AG08396 (cell line): ENCODE measurements at places on chromosomes 2 and 18.
A peak's percentile ranks its signal among the peaks of the same experiment; 100 is the strongest.

GRCh38 chr2:64832936-64833335, 156.3 kb upstream of the SLC1A4 start:
- DNase-seq: no peak

DNA sequence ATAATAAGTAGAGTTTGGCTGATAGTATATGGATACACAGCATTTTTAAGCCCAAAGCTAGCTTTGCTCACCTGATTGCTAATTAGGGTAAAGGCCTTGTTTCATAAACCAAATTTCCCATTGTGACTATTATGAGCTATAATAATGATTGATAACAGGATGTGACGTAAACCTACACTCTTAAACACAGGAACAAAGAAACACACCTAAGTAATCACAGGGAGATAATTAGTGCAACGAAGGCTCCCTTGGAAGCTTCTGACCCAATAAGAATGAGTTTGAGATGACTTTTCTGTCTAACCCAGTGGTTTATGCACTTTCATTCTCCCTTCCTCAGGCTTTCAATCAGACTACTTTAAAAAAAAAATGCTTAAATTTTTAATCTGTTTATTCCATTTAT, 683.2 kb downstream of the SATB2 start:
- no peak for DNase-seq

DNA sequence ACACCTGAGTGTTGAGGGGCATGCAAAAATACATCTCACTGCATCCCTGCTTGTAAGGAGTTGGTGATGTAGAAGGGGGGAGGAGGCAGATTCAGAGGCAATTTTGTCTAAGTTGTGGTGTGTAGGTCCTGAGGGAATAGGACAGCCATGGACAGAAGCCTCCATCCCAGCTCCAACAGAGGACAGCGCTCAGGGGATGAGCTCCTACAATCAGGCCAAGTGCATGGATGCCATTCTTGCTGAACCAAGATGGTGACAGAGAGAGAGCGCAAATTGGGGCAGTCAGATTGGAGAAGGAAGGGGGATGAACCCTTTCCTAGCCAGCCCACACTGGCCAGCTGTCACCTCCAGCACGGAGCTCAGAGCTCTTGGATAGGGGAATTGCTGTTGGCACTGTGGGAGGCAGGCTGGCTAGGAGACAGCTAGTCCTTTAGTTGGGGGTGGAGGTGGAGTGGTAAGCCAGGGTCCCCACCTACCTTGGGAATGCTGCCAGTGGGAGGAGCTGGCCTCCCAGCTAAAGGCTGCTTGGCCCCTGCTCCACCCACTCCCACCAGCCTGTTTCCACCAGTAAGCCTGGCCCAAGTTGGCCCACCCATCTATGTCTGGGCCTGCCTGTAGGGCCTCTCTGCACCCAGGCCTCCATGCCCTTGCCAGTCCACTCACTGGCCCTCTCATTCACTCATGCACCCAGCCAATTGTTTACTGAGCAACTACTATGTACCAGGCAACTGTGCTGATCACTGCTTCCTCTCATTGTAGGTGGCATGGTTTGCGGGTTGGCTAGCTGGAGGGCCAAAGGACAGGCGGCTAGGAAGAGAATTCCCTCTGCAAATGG, 2.5 kb upstream of the PER2 start:
- DNase-seq: no peak

GRCh38 chr18:54415086-54415485, 57.4 kb downstream of the C18orf54 start:
- DNase-seq: no peak

- no peak for DNase-seq
Measured at GRCh38 chr2:60548845-60549237, 4.6 kb downstream of the BCL11A start.

GRCh38 chr18:49721981-49722380, 91.4 kb downstream of the ACAA2 start:
- no peak for DNase-seq

DNA sequence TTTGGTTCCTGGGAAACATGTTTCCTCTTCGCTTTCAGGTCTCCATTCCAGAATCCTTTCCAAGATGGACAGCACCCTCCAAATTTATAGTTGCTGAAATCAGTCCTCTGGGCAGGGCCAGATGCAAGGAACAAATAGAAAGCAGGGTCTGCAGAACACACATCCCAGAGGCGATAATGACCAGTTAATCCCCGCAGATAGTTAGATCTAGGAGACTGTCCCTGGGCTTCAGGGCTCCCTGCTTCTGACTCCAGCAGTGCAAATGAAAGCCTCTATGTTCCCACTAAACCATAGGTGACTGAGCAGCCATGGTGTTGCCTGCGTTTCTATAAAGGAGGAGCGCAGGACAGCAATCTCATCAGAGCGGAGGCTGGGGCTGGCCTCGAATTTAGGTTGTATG, 38.7 kb downstream of the SRSF7 start:
- DNase-seq: no peak

GRCh38 chr2:42324949-42325348, 36.1 kb downstream of the COX7A2L start:
- DNase-seq: no peak

GRCh38 chr2:11835403-11835802, 89.0 kb downstream of the LPIN1 start:
- no peak for DNase-seq

DNA sequence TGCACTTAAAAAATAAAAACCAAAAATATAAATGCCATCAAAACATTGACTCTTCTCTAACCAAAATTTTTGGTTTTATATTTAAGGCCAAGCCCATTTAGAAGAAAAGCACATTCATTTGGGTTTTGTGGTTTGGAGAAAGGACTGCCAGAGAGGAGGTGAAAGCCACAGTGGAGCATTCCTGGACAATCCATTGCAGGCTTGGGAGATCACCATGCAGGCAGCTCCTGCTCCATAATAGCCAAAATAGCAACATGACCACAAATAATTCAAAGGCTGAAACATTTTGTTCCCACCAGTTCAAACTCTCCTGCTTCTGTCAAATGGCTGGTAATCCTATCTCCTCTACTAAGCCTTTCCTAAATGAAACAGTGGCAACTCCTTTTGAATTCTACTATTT, 73.5 kb downstream of the GALNT3 start:
- peak; percentile 58 for DNase-seq

GRCh38 chr18:27239669-27240068, 54.6 kb upstream of the CHST9 start:
- DNase-seq: no peak

GRCh38 chr2:234333168-234334130, 163.4 kb downstream of the ARL4C start:
- DNase-seq: no peak
